Myocyte (in vitro differentiated cells): ENCODE measurements at places on chromosomes 7 and 10. TPM values are rescaled to one million over a fixed set of nuclear protein-coding genes. Genes with fewer than 3 reads are reported as not detected.
A peak's percentile ranks its signal among the peaks of the same experiment; 100 is the strongest.

The ICA1 gene
- total RNA-seq: 0.16 TPM in 1 of 2 replicates, not detected in the other

The TCERG1L gene
- not detected in 2 replicates for total RNA-seq

The PLXNA4 gene
- total RNA-seq: under 0.01 and 0.05 TPM in 2 replicates

The CHRM2 gene
- total RNA-seq: 0.32 and 0.78 TPM in 2 replicates

The PTN gene
- total RNA-seq: 0.67 and 0.68 TPM in 2 replicates

The SLC13A1 gene
- not detected in 2 replicates for total RNA-seq

The CALCR gene
- total RNA-seq: not detected in 2 replicates

The PSAP gene
- total RNA-seq: 1,253 and 1,265 TPM in 2 replicates

DNA sequence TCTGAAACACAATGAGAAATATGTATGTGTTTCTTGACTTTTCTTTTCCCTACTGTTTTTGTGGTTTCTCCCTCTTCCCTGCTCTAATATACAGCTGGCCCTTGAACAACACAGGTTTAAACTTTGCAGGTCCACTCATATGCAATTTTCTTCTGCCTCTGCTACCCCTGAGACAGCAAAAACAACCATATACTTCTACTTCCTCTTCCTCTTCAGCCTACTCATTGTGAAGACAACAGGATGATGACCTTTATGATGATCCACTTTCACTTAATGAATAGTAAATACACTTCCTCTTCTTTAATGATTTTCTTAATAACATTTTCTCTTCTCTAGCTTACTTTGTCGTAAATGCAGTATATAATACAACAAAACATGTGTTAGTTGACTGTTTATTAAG is 35.0 kb upstream of the DGKB start:
- DNase-seq: no peak

DNA sequence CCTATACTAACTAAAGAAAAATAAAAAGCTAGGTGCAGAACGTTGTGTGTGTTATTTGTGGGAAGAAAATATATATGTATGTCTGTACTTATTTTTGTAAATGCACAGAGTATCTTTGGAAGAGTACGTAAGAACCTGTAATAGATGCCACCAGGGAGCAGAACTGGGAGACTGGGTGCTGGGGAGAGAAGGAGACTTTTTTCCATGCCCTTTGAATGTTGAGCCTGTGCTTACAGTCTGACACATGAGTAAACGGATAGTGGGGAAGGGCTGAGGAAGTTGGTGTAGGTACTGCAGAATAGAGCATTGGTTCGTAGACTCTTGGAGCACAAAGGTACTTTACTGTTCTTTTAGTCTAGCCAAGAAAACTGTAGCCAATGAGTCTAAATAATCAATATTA is 1.3 kb upstream of the SCRN1 start:
- DNase-seq: no peak

- DNase-seq: no peak
Measured at GRCh38 chr10:10663622-10664021, 354.1 kb upstream of the CELF2 start.

GRCh38 chr7:151459726-151460473 is 20.0 kb upstream of the CRYGN start:
- peak; percentile 90 for DNase-seq

DNA sequence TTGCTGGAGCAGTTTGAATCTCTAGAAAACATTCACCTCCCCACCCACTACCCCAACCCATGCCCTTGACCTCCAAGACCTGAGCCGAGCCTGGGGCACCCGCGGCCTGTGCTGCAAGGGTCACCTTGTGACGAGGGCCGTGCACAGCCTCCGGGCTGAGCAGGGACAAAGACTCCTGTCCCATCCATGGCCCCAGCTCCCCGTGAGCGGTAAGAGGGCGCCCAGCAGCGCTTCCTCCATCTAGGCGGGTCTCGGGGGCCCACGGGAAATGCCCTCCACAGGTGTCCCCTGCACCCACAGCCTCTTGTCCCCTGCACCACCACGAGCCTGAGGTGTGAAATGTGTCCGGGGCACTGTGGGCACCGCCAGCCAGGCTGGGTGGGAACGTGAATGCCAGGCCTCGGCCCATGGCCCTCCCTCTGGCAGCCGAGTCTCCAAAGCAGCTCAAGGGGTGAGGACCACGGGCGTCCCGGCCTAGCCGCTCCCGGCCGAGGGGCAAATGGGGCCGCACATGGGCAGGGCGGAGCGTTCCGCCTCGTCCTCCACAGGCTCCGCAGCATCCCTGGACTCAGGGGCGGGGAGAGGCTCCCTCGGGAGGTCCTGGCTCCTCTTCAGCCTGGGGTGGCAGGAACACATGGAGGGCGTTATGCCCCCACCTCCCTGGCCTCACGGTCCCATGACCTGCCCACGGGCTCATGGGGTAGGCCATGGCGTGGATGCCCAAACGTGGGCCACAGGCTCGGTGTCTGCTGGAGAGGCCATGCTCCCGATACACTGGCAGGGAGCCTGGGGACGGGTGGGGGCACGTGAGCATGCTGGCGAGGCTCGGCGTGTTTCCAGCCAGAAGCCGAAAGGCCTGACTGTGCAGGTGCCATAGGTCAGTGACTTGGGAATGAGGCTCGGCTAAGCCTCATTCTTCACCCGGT is 21.1 kb downstream of the DPYSL4 start:
- no peak for DNase-seq

DNA sequence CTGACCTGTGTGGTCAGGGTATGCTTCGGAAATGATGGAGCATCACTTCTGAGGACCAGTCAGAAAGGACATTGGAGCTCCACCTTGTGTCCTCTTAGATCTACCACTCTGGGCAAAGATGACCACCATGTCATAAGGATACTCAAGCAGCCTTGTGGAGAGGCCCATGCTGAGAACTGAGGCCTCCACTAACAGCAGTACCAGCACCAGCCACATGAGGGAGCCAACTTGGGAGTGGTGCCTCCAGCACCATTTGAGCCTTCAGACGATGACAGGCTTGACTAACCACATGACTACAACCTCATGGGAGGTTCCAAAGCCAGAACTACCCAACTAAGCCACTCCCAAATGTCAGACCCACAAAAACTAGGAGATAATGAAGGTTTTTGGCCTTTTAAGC is 116.0 kb downstream of the NPTX2 start:
- DNase-seq: peak; percentile 60

- no peak for DNase-seq
Measured at GRCh38 chr7:43465581-43466554, 117.0 kb upstream of the STK17A start.

DNA sequence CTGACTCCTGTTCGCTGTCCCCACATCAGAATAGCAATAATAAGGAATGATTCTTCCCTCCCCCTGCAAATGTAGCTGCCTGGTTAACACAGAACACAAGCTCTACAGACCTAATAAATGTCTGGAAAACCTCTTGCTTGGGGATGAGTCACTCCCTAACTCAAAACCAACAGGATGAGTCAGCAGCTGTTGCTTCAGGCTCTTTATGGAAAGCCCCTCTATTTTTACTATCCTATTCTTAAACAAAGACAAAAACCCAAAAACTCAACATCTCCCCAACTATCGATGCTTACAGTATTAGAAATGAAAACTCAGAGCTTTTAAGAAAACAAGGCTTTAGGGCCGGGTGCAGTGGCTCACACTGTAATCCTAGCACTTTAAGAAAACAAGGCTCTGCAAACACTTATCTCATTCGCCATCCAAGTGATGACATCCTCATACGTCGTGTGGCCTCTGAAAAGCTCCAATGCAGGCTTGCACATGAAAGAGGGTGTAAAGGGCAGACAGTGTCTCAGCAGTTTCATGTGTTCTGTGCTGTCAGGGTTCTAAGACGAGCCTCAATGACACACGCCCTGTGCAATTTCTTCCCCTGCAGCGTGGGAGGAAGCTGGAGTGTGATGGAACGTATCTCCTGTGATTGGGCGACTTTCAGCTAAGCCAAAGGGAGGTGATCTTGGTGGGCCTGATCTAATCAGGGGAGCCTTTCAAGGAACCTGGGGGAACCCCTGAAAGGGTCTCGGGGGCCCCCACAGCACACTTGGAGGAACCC is 70.1 kb downstream of the AMZ1 start:
- DNase-seq: peak; percentile 98

DNA sequence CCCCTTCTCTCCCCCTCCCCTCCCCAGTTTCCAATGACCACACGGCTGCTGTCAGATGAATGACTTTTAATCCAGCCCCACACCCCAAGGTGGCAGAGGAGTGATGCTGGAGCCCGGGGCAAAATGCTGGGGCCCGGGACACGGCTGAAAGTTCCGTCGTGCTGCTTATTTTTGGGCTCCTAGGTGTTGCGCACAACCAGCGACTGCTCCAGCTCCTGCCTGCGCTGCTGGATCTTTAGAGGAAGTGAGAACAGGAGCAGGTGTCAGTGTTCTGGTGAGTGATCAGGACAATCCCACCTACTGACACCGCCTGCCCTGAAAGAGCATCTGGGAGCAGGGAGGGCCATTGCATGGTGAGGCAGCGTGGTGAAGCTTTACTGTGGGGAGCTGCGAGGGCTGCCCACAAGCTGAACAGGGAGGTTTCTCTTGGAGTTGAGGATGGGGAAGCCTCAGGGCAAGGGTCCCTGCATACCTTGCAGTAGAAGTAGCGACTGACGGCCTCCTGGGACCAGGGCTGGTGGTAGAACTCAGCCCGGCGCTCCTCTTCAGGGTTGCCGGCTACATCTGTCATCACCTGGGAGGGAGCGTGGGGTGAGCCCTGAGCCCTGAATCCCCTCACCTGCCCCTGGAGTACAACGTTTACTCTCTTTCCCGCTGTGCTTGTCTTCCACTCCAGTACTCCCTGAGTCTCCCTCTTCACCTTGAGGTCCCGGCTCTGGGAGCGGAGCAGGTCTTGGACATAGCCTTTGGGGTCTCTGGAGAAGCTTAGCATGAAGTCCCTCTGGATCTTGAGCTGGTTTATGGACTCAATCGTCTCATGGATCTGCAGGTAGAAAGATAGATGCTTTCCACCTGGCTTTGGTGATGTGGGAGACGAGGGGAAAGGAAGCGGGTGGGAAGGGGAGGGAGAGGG is 6.9 kb downstream of the CHPF2 start:
- no peak for DNase-seq

GRCh38 chr10:5159126-5159525 is 25.8 kb downstream of the AKR1C8 start:
- DNase-seq: no peak

GRCh38 chr7:120256344-120257070 is 16.5 kb upstream of the KCND2 start:
- no peak for DNase-seq

DNA sequence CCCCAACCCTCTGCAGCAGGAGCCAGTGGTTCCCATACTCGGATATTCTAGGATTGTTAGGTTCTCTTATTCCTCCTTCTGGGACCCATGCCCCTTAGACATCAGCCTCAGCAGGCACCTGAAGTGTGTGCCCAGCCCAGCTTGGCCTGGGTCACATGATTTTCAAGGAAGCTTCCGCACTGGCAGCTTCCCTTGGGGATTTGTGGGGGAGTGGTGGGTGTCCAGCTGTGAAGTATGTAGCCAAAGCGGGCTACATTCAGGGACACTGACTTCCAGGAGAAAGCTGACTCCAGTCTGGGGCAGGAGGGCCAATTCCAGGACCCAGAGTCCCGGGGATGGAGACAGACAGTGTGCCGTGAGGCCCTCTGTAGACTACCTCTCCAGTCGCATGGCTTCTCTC is 1.3 kb downstream of the LDB1 start:
- DNase-seq: peak; percentile 57

DNA sequence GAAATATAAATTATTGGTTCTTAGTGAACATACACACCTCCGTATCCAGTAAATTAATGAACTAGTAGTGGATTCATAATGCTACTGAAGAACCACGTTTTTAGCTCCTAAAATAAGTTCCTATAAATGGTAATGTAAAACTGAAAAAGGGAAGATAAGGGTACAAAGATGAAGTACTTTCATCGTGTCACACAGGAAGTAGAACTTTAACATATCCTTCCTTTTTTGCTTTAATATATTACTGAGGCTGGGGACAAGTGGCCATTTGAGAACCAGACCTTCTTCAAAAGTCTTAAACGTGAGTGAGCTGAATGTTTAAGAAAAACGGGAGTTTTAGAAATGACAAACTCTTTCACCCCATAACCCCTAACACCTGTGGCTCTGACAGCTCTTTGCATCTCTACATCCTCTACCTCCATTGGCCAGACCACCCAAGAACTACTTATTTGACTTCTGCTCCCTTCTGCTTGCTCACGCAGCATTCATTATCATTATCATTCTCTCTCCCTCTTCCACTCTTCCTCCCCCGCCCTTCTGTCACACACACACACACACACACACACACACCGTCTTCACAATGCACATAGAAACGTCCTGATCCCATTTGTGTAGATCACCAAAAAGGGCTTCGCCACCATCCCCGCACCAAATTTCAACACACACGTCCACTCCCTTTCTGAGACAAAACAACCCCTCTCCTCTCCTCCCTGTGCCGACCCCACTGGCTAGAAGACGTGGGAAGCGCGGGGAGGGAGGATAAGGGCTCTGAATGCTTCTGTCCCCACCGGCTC is 677 bp downstream of the SKAP2 start:
- peak; percentile 51 for DNase-seq

DNA sequence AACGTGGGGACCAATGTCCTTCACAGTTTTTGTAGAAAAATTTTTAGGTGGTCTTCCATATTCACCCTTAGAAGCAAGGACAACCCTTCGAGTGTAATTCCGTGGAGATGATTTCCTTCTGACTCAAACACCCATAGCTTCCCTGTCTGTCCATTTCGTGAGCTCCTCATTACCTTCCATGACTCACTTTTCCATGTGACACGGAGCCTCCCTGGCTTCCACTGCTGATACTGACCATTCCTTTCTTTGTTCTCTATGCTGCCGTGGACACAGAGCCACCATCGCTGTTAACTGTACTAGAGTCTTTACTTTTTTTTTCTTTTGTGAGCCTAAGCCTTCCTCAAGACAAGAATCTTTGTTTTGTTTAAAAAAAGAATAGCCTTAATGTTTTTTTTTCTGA is 12.5 kb upstream of the ARMS2 start:
- peak; percentile 70 for DNase-seq

DNA sequence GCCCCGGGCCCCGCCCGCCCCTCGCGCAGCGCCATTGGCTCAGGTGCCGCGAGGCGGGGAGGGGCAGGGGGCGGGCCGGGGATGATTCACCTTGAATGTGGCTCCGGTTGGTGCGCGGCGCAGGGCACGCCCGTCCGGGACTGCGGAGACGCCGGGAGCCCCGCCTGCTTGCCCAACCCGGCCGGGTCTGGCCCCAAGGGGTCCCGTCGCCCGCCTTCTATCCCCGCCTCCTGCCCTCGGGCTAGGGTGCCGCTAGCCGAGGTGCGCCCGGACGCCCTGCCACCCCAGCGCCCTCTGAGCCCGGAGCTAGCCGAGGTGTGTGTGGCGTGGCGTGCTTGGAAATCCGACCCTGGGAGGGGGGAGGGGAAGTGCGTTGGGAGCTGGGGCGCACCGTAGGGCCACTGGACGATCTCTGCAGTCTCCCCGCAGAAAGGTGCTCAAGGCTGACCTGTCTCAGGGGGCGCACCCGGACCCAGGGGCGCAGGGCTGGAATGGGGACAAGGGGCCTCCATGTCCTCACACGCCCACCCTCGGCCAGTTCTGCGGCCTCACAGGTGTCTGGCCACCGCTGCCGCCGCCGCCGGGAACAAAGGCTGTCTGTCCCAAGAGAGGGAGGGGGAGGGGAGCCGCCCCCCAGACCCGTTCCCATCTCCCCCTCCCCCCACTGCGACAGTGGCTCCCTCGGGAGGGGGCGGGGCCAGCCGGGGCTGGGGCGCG is 168.9 kb downstream of the NRF1 start:
- DNase-seq: no peak
